ENCODE measurements at places on chromosomes 2 and 18. TPM values are rescaled to one million over a fixed set of nuclear protein-coding genes. Genes with fewer than 3 reads are reported as not detected.

The POTEC gene
- not detected for polyA plus RNA-seq

The NGEF gene
- not detected for polyA plus RNA-seq

The ZAP70 gene
- 133 TPM for polyA plus RNA-seq

The NEU2 gene
- not detected for polyA plus RNA-seq

The CCBE1 gene
- not detected for polyA plus RNA-seq

The DAPL1 gene
- polyA plus RNA-seq = not detected

The GRB14 gene
- polyA plus RNA-seq = not detected

The HMSD gene
- polyA plus RNA-seq = not detected

The DNAJC27 gene
- polyA plus RNA-seq = 2.7 TPM

The FHOD3 gene
- not detected for polyA plus RNA-seq

The ALPP gene
- polyA plus RNA-seq = not detected

The FEV gene
- polyA plus RNA-seq = not detected

All from CD4-positive, CD25-positive, alpha-beta regulatory T cell (primary cell).